ENCODE measurements at places on chromosomes 13 and 19.
A peak's percentile ranks its signal among the peaks of the same experiment; 100 is the strongest.

DNA sequence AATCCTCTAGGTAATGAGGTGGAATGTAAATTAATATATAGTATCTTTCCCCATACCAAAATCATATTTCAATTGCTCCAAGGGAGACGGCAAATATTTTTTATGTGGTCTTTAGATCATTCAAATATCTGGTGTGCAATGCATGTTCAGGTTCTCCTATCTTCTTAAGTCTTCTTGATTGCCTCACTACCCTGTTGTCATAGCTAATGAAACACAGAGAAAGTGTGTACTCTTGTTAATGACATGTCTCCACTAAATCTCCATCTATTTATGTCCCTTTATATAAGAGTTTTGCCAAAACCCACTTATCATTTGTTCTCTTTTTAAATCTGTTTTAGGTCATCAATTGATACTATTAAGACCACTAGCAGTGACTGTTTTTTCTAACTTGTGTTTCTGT, 6.6 kb downstream of the STARD13 start:
- no peak for DNase-seq

- DNase-seq = peak; percentile 48
Measured at GRCh38 chr13:67827992-67828391, 597.9 kb upstream of the PCDH9 start.

- DNase-seq = peak; percentile 21
Measured at GRCh38 chr13:93260591-93260990, 34.0 kb downstream of the GPC6 start.

GRCh38 chr19:49599378-49600295, 8.7 kb downstream of the PRR12 start:
- no peak for DNase-seq

GRCh38 chr13:110912651-110913051, 2.2 kb downstream of the ANKRD10 start:
- peak; percentile 74 for DNase-seq

GRCh38 chr19:10812902-10813404, 23.1 kb downstream of the TMED1 start:
- DNase-seq = peak; percentile 99

- no peak for DNase-seq
Measured at GRCh38 chr13:50999641-51000040, 90.0 kb downstream of the RNASEH2B start.

DNA sequence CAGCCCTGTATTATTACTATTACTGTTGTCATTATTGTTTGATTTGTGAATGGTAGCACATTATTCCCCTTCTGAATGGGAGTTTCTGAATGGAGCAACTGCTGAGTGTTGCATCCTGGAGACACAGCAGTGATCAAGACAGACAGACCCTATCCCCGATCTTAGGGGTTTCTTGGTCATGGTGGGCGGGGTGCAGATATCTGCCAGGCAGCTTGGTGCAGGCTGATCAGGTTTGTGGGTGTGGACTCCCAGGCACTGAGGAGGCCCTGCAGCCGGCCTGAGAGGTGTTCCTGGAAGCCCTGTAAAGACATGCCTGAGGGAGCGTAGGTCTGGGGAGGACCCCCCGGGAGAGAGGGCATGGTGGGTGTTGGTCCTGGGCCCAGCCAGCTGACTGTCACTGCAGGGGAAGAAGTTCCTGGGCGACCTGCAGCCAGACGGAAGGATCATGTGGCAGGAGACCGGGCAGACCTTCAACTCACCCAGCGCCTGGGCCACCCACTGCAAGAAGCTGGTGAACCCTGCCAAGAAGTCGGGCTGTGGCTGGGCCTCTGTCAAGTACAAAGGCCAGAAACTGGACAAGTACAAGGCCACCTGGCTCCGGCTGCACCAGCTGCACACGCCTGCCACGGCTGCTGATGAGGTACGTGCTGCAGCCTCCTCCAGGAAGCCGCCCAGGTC, 2.1 kb downstream of the MPND start:
- DNase-seq = no peak

DNA sequence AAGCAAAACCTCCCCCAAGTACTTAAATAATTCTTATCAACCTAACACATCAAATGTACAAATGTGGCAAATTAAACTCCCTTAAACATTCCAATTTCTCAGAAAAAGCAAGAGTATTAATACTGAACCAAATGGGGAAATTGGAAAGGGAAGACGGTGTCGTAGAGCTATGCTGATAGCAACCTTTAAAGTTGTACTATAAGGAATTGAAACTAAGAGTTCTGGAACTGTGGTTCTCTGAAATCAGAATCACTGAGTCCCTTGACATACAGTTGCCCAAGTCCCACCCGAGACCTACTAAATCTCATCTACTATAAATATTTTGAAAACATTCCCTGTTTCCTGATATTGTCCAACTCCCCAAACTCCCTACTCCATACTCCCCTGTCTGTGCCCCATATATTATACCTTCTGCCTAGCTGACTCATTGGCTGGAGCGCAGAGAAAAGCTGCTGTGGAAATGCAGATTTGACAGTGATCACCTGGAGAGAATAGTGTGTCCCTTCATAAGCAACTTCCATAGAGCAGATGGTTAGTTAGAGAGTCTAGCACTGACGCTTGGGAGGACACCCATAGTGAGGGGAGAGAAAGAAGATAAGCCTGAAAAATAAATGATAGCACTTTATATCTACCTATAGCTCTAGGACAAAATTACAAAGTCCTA, 51.4 kb upstream of the ITM2B start:
- no peak for DNase-seq

GRCh38 chr13:32213626-32214025, 101.5 kb downstream of the ZAR1L start:
- DNase-seq = no peak

GRCh38 chr13:30743319-30744055, 8.1 kb downstream of the ALOX5AP start:
- DNase-seq = peak; percentile 99

DNA sequence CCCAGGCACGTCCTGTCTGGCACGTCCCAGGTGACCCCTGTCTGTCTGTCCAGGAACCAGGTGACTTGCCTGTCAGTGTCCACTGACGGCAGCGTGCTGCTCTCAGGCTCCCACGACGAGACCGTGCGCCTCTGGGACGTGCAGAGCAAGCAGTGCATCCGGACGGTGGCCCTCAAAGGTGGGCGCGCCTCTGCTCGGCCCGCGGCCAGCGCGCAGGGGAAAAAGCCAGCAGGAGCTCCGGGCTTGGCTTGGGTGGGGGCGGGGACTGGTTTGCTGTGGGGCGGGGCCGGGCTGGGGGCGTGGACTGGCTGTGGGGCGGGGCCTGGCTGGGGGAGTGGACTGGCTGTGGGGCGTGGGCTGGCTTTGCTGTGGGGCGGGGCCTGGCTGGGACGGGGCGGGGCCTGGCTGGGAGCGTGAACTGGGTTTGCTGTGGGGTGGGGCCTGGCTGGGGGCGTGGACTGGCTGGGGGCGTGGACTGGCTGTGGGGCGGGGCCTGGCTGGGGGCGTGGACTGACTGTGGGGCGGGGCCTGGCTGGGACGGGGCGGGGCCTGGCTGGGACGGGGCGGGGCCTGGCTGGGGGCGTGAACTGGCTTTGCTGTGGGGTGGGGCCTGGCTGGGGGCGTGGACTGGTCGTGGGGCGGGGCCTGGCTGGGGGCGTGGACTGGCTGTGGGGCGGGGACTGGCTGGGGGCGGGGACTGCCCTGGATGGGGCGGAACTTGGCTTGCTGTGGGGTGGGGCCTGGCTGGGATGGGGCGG, 7.2 kb downstream of the WDR18 start:
- peak; percentile 61 for DNase-seq

DNA sequence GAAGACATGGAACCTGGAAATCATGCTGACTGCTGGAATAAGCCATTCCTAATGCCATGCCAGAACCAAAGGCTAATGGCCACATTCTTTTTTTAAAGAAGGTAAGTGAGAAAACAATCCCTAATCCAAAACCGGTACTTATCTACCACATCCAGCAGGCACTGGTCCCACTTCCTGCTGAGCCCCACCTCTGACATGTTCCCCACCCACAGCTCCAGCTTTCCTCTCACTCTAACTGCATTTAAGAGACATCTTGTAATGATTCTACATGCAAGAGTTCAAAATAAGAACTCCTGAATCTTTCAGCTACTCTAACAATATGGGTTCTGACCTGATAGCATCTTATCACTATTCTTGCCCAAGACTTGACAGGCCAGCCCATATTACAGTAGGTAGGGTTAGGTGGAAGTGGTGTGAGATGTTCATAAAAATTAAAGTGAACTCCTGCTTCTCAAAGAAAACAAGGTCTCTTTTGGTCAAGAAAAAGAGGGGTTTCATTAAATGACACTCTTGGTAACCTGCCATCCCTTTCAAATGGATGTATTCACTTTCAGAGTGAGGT, 41.9 kb downstream of the N4BP2L2 start:
- DNase-seq = no peak

DNA sequence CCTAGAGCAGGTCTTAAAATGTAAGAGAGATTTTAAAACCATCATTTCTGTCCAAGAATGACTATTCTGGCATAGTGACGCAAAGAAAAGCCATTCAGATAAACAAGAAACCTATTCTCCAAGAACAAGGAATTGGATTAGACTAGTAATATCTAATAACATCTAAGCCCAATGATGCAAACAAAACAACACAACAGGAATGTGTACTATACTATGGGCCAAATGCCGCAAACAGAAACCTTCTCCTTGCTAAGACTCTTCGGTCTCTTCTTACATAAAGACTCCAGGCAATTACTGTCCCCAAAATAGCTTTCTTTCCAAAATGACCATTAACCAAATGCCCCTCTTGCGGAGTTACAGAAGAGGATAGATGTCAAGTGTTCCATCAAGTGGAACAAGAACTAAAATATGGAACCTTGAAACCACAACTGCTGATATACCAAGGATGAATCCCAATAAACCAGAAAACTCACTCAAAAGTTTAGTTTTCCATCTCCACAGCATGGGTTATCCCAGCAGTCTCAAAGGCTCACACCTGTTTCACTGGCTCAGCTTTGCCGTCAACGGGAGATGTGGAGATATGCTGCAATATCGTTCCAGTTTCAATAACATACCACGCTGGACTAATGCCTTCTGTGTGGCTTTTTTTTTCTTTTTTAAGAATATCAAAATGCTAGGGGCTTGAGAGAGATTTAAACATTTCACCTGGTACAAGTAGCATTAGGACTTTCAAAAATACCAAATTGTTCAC, 76.2 kb downstream of the FOXO1 start:
- DNase-seq = no peak

- DNase-seq = peak; percentile 61
Measured at GRCh38 chr13:93227280-93227877, 772 bp downstream of the GPC6 start.

DNA sequence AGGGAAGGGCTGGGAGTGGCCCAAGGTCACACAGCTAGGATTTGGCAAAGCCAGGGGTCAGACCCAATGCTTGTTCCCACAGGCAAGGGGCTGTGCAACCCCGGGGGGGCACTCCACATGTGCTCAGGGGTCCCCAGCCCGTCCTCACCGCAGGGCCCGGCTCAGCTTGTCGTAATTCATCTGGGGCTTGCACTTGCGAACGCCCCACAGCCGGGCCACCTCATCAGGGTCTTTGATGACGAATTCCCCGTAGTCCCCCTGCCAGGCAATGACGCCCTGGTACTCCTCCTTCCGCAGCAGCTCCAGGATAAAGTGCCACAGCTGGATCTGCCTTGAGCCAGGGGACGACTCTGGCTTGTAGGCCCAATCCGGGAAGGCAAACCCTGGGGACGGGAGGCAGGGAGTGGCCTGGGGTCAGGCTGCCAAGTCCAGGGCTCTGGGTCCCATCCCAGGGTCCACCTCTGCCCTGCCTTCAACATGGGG, 4.7 kb downstream of the ERF start:
- no peak for DNase-seq

GRCh38 chr19:31110336-31110735, 238.9 kb downstream of the TSHZ3 start:
- peak; percentile 54 for DNase-seq

DNA sequence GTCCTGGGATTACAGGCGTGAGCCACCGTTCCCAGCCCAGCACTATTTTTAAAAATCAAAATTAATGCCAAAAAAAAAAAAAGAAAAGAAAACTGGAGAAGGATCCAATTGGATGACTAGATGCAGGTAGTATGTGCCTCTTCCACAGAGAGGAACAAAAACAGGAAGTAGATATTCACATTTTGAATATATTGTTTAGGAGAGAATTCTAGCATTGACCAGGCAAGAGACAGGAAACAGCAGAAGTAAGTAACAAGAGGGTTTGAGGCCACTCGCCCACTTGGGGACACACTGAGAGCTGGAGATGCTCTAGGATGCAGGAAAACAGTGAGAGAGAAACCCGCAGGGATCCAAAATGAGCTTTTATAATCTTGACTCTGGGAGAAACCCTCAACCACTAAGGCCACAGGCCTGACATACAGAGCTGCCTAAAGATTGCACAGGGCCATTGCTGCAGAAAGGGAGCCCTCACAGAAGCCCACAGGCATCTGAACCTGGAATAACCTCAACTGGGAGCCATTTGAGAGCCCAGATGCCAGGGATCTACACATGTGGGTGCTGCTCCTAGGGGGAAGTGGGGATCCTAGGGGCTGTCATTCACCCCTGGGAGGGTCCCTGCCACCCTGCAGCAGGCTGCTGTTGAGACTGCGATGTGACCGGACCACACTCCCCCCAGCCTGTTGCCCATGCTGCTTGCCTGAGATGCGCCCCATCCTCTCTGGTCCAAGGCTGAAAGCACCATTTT, 28.2 kb downstream of the IGFL2 start:
- no peak for DNase-seq

DNA sequence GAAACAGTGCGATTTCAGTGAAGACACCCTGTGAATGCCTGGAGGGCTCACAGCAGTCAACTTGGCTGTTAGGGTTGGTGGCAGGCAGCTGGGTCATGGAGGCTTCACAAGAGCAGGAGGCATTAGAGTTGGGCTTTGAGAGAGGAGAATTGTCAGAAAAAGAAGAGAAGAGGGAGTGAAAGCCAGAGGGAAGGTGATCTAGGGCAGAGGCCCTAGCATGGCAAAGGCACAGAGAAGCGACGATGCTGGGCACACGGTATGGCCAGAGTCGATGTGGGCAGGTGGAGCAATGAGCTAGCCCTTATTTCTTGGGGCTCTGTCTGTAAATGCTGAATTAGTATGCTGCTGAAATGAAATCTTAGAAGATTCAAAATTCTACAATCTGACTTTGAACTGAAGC, 52.6 kb upstream of the OLFM4 start:
- DNase-seq = no peak

DNA sequence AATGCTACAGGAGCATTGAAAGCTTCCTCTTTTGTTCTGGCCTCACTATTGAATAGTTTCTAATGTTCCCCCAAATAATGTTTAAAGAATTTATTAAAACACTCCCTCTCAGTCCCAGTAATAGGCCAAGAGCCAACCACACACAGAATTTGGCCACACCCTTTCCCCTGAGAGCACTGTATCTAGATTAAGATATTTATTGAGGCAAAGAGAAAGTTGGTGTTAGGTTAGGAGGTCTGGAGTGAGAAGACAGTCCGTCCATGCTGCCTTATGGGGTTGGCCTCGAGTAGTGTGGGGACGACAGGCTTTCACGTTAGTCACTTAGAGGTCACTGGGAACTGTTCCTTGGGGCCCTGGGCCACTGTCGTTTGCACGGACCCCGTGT, 122.9 kb upstream of the RNF113B start:
- DNase-seq = no peak

GRCh38 chr13:38763446-38764381, 76.8 kb downstream of the FREM2 start:
- peak; percentile 40 for DNase-seq

GRCh38 chr13:87982400-87982799, 311.2 kb downstream of the SLITRK5 start:
- DNase-seq = no peak

- DNase-seq = no peak
Measured at GRCh38 chr13:113087923-113088690, 17.5 kb upstream of the F7 start.

GRCh38 chr19:53795019-53795418, 29.1 kb downstream of the NLRP12 start:
- no peak for DNase-seq

- peak; percentile 82 for DNase-seq
Measured at GRCh38 chr13:101514695-101515275, 62.3 kb downstream of the ITGBL1 start.
